ENCODE measurements at places on chromosomes 2 and 18.
A peak's percentile ranks its signal among the peaks of the same experiment; 100 is the strongest.

- DNase-seq, result no peak
Observed at GRCh38 chr2:201854221-201854801, 48.0 kb downstream of the CDK15 start.

DNA sequence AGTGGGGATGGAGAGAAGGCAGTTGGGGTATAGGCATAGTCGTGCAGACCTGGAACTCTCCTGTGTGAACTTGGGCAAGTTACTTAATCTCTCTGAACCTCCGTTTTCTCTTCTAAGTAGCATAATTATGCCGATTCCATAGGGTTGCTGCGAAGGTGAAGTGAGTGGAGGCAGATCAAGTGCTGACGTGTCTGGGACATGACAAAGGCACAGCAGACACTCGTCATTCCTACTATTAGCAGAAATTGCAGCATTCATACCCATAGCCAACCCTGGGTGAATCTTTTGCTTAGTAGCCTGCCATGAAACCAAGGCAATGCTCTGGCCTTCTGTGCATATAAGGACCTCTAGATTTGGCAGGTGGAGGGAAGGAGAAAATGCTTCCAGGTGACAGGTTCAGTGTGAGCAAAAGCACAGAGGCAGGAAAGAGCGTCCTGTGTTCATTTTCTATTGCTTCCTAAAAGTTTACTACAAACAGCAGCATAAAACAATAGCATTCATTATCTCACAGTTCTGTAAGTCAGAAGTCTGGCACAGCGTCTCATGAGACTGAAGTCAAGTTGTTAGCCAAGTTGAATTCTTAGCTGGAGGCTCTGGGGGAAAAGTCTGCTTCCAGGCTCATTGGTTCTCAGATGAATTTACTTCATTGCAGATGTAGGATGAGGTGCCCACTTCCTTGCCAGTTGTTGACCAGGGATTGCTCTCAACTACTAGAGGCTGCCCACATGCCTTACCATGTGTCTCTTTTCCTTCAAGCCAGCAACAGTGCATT is 77.8 kb downstream of the CTIF start:
- DNase-seq, result no peak

DNA sequence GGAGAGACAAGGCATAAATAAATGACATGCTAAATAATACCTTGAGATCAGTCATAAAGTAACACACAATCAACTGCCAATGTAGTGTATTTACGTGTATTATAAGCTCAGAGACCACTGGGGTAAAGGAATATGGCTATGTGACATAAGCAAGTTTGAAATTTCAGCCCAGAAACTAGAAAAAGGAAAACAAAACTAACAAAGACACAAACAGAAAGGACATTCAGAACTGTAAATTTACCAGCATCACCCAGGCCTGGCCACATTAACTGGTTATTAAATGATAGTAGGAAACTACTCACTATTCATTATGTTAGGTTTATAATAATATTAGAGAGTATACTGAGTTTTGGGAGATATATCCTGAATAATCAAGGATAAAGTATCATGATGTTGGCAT is 98.8 kb downstream of the METTL8 start:
- no peak for DNase-seq

GRCh38 chr2:44169155-44169898 is 652 bp downstream of the PPM1B start:
- DNase-seq, result peak; percentile 36

GRCh38 chr2:7280790-7281189 is 363.6 kb downstream of the RNF144A start:
- DNase-seq, result no peak

DNA sequence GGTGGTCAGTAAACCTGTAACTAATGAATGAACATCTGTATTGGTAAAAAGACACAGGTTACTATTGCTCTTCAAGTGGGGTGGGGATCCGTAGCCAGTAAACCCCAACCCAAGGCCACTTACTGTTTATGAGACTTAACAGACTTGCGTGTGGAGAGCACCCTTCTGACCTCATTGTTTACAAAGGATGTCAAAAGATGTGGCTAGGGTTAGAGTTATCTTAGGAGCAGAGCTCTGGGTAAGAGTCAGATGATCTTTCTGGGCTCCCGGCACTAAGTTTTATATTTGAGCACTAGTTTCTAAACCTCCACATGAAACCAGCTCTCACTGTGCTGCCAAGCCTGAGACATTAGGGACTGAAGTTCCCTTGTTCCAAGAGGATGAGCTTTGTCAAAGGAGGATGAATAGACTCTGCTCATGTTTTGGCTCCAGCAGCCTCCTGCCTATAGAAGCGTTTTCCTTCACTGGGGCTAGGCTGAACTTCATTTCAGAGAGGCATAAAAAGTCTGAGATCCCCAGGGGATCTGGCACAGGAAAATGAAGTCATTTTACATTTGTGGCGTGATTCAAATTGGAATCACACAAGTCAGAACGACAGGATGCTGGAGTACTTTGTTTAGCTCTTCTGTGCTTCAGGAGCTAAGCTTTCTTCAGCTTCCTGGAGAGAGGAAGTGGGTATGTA is 403.1 kb upstream of the TRIB2 start:
- DNase-seq, result no peak

GRCh38 chr2:60453301-60453700 is 100.2 kb downstream of the BCL11A start:
- DNase-seq, result no peak

DNA sequence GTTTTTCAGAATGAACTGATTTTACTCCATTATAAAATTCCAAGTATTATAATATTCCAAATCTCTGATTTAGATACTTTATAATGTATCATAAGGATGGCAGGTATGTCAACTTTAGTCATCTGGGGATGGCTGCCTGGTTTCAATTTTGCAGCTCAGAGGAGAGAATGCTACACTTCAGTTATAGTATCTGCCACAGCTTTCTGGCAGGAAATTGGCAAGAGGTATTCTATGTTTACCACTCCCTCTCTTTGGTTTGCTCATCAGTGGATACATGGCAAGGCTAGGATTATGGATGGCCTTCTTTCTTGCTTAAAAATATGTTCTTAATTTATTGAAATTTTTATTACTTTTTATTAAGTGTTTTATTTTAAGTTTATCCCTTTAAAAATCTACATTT is 67.0 kb upstream of the TNFRSF11A start:
- no peak for DNase-seq

DNA sequence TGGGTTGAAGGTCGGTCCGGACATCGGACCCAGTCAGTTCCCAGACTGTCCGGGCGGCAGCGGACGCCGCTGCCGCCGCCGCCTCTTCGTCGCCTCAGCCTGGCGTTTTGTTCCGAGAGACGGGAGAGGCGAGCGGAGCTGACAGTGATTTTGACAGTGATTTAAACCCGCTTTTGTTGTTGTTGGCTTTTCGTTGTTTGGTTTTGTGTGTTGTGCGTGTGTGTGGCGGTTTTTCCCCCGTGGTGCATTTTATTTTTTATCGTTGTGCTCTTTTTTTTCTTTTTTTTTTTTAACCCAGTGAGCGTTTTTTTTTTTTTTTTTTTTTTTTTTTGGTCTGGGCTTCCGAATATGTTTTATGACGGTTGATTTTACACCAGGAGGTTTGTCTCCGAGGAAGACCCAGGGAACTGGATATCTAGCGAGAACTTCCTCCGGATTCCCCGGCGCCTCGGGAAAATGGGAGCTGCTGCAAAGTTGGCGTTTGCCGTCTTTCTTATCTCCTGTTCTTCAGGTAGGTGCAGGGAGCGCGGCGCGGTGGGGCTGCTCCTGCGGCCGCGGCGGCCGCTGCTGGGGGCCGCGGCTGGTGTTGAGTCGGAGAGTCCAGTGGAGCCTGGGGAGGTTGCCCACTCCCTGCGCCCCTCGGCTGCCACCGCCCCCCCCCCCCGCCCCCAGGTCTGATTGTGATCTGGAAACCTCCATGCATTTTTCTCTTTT is at the start of gene ACVR2A:
TSS of gene ACVR2A (plus strand) at position 333 of the 714 bp plus-strand sequence. CDS start at position 457, 124 bp downstream.
- peak; percentile 31 for DNase-seq

DNA sequence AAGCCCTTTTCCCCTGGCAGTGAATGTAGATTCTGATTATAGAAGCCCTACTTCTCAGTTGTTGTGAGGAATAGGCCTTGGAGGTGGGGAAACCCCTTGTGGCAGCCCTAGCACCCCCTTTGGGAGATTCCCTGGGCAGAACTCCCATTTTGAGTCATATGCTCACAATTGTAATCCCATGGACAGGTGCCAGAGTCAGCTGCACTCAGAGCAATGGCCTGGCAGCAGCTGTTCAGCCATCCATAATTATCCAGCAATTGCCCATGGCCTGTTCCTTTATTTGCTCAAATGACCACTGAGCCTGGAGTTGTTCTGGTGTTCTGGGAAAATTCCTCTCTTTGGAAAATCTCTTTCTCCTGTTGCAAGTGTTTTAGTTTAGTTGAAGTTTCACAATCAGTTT is 71.7 kb downstream of the PTRHD1 start:
- no peak for DNase-seq

DNA sequence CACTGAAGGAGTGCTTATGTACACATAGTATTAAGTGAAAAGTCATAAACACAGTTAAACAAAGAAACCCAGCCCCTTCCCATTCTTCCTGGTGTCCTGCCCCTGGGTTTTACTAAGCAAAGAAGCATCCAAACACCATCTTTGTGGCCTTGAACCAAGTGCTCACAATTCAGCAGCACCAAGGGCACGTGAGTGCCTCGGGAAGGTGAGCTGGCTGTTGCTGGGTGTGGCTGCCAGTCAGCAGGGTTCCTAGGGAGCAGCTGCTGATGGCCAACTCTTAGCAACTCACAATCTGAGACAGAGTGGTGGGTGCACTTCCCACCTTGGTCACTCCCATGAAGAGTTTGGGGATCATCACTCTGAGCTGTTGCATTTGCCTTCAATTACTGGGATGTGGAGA is 97.7 kb upstream of the PGAP1 start:
- DNase-seq, result no peak

- no peak for DNase-seq
Observed at GRCh38 chr2:172085460-172086159, at the start of gene DLX1. DLX1 (plus strand) TSS chr2:172085507; CDS start chr2:172085678, 171 bp downstream.

DNA sequence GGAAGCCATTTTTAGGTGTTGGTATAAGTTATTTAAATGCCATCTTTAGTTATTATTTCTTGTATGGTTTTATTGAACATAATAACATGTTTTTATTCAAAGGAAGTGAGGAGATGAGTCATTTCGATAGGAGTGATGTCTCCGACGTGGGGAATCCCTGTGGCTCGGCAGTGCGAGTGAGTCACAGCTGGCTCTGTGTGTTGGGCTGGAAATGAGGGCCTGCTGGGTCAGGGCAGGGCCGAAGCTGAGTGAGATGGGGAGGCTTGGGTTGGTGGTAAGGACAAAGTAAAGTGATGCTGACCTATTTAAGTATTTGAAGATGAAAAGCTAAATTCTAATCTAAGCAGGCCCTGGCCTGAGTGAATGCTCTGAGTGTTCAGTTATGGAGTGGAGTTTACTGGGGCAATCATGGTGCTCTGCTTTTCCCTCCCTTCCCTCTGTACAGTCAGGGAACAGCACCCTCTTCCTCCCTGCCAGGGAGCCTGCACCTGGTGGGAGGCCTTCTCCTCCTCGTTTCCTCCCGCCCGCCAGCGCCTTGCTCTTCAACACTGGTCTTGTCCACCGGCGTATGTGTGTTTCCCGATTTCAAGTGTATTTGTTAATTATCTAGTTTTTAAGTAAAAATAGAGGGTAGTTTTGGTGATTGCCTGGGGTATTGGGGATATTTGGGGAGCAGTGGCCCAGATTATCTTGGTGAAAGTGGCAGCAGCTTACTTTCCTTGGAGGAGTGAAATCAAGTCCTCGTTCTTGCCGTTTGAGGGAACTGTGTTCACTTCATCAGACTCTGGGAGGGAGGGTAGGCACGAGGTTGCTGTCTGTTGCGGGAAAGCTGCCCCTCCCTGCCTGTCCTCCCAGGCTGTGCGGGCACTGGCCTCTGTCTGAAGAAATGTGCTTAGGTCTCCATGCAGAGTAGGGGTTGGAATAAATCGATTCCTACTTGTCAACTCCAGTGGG is 157.0 kb downstream of the LDLRAD4 start:
- DNase-seq, result peak; percentile 80

DNA sequence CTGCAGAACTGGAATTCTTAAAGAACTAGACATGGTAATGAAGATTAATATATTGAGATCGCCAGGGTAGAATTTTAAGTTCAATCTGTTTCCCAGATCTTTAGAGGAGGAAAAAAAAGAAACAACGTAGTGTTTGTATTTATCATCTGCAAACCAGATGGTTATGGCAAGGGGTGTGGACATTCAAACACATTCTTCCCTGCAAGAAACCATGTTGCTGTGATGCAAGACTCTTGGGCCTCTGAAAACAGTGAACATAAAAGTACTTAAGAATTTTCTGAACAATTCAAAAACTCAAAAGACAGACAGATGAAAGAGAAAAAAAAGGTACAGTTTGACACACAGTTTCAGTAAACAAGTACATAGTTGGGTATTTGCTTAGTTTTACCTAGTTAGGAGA is 35.6 kb downstream of the COL5A2 start:
- no peak for DNase-seq

GRCh38 chr2:215479536-215480240 is 43.8 kb upstream of the FN1 start:
- DNase-seq, result no peak

- no peak for DNase-seq
Observed at GRCh38 chr2:39265315-39265714, 21.5 kb upstream of the CDKL4 start.

DNA sequence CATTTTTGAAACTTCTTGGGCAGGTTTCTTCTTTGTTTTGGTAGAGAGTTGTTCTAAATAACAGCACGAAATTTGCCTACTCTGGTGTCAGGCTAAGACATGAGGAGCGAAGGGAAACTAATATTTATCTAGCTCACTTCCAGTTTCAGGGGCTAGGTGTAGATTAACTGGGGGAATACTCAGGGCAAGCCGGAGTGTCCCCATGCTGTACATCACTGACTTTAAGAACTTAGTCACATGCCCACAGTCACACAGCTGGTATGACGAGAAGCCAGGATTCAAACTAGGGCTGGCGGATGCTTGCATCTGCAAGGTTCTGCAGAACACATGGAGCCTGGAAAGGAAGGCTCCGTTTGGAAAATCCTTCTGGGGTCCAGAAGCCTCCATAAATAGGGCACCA is 133.3 kb downstream of the ALPK2 start:
- DNase-seq, result no peak
